ENCODE measurements at places on chromosomes 3 and 15.

- no peak for DNase-seq
Observed at GRCh38 chr3:172213904-172214303, 174.5 kb downstream of the FNDC3B start.

DNA sequence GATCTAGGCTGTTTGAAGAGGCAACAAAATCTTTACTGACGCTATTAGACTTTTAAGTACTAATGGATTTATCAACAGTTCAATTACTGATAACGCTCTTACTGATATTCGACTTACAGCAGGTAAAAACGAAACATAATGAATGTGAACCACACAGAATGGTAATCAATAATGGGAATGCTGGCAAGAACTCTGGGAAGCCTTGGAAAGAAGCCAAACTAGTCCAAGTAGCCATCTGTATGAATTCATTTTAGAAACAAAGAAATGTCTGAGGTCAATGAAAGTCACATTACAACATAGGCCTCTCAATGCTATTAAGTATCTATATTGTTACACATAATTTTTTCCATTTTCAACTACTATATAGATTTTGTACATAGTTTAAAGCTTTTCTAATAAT is 130.0 kb downstream of the DMXL2 start:
- DNase-seq = no peak

GRCh38 chr15:71707230-71708050 is 102.9 kb upstream of the NR2E3 start:
- DNase-seq = no peak

GRCh38 chr3:183513046-183513706 is 42.3 kb downstream of the KLHL6 start:
- no peak for DNase-seq

GRCh38 chr3:112811917-112812660 is 34.6 kb downstream of the CD200R1L start:
- no peak for DNase-seq

DNA sequence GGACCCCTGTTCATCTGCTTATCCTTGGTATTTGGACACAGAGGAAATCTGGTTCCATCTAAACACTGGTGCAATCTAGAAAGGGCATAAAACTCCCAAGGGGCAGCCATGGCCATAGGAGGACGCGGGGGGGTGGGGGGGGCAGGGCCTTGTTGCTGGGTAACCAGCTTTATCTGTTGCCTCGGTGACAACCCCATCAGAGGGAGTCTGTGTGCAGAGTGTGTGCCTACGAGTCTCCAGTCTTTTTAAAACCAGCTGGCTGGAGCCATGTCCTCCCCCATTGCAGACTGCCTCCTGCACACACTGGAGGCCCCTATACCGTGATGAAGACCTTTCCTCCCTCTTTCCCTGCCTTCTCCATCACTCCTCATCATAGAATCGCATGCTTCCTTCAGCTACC is 26.4 kb upstream of the CORO2B start:
- no peak for DNase-seq

DNA sequence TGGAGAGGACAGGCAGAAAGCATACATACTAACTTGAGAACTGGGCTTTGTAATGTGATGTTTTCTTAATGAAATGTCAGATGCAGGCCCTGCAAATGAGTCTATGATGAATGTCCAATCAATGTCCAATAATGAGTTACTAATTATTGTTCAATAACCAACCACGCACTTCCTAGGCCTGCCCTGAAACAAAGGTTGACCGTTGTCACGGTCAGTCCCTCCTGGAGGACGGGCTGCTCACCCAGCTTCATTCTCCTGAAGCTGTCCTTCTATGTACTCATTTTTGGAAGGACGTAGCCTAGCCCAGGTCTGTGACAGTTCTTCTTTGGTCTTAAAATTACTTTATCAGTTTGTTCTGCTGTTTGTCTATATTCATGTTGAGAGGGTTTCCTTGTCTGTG is 8.3 kb upstream of the PDIA5 start:
- DNase-seq = no peak

GRCh38 chr3:42476225-42477125 is 26.0 kb upstream of the VIPR1 start:
- DNase-seq = no peak

GRCh38 chr3:46888705-46889104 is 11.2 kb downstream of the PTH1R start:
- no peak for DNase-seq

- no peak for DNase-seq
Observed at GRCh38 chr3:60669636-60670035, 581.6 kb downstream of the FHIT start.
